ENCODE measurements at places on chromosomes 2 and 18. TPM values are rescaled to one million over a fixed set of nuclear protein-coding genes. Genes with fewer than 3 reads are reported as not detected.

DNA sequence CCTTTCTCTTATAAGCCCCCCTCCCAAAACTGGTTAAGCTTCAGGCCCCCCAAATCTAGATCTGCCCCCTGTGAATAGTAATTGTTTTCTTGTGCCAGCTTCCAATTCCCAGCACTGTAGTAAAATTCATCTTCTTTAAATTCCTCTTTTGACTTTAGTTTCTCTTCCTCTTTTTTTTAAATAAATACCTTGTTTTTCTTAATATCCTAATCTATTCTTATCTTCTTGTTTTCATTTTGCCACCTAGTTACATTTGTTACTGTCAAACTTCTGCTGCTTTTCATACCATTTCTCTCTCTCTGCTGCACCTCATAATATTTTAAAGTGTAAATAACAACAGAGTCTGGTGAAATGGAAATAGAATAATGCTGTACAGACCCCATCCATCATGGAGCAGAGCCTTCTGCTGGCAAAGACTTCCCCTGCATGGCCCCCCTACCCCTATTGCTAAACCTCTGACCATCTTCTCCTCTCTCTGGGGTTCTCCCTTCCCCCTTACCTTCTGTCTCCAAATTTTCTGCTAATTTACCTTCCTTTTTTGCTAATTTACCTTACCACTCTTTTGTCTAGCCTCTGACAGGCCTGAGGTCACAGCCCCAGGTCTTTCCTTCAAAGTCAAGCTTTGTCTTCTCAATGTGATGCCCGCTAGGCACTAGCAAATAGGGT is 94.9 kb upstream of the PAPOLG start:
- DNase-seq, result no peak

GRCh38 chr18:38369772-38370690 is 804.4 kb upstream of the CELF4 start:
- DNase-seq, result no peak

The TDRD15 gene
- 0.10 TPM for total RNA-seq

The CTAGE1 gene
- total RNA-seq, result not detected

The LYPD6B gene
- total RNA-seq, result 12.3 TPM
